ENCODE measurements at places on chromosomes 5 and 9.

- no peak for DNase-seq
These were observed 43.0 kb upstream of the FCN1 start for GRCh38 chr9:134960701-134961181.

GRCh38 chr9:88312045-88312444 lies 76.2 kb upstream of the SPIN1 start:
- no peak for DNase-seq

- DNase-seq: no peak
These were observed 59.6 kb upstream of the GRAMD2B start for GRCh38 chr5:126363658-126364057.

DNA sequence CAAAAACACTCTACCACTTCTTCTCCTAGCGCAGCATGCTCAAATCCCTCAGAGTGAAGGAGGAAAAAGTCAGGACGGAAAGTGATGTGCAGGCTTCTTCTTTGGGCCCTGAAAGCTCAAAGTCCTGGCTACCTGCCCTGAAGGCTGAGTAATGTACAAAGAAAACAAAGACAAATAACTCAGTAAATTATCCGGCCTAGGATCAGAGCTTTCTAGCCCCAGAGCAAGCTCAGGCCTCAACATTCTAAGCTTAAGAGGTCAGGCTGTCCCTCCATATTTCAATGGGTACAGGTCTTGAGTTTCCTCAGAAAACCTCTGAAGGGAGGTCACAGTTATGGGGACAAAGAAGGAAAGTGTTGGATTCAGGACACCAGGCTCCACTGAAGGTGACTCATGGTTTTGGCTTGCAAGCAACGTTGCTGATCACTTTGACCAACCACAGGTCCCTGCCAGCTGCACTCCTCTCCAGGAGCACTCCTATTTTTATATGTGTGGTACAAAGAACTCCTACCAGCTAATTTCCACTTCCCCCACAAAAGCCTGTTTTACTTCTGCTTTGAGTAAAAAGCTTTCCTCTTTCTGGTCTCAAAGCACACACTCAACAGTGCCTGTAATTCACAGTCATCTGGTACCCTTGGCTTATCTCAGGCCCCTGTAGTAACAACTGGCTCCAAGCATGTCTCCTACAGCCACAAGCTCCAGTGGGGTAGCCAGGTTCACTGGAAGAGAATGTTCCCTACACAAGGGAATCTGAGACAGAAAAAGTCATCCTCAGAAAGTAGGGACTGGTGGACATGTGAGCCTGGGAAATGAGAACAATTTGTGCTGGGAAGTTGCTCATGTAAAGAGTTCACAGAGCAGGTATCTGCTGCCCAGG lies 115.7 kb downstream of the UGCG start:
- DNase-seq: peak; percentile 28

DNA sequence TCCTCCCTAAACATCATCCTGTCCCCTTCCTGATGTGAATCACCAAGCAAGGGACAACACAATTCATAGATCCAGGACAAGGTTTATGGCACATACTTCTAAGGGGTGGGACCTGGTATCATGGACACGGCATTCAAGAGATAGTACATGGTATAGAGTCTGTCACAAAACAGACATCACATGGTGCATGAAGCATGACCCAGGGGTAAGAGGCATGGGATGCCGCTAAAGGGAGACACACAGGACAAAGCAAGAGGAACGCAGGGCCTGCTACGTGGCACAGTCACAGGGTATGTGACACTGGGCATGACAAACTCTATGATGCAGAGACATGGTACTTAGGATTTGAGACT lies 20.7 kb downstream of the GSN start:
- DNase-seq: peak; percentile 29

GRCh38 chr9:75432386-75432785 lies 344.1 kb downstream of the OSTF1 start:
- no peak for DNase-seq

GRCh38 chr5:164076556-164076955 lies 571.1 kb downstream of the MAT2B start:
- DNase-seq: no peak

GRCh38 chr5:115398719-115399118 lies 102.3 kb upstream of the CCDC112 start:
- DNase-seq: no peak

- DNase-seq: no peak
These were observed 3.2 kb downstream of the RBM18 start for GRCh38 chr9:122261469-122261881.

- peak; percentile 67 for DNase-seq
These were observed 3.4 kb downstream of the LMNB1 start for GRCh38 chr5:126780165-126780827.

DNA sequence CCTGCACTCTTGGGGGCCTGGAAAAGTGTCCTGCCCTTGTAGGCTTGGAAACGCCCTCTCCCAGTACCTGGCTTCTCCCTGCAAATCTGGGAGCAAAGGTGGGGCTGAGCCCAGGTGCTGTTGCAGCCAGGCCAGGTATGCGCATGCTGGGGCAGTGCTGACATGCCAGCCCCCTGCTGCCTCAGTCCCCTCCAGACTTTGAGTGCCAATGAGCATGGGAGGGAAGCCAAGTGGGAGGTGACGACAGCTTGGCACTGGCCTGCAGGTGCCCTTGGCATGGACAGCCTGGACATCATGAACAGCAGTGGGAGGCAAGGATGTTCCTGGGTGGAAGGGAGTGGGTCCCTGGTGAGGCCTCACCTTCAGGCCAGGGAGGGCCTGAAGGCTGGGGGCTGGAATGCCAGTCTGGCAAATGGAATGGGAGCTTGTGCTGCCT lies 1494.4 kb upstream of the NUDT12 start:
- DNase-seq: no peak

DNA sequence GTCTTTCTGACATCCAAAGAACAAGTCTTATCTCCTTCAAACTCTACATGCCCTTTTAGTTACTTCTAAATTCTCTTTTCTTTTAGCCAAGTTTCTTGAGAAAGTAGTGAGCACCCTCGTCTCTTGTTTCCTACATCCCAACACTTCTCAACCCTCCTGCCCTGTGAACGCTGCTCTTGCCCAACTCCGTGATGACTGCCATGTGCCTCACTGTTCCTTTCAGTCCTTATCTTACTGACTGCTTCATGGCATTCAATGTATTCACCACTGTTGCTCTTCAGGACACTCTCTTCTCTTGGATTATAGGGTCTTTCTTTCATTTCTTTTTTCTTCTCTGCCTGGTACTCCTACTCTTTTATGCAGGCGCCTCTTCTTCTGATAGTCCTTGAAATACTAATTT lies 14.8 kb downstream of the C9 start:
- no peak for DNase-seq

- no peak for DNase-seq
These were observed 3.0 kb downstream of the FRRS1L start for GRCh38 chr9:109164042-109164441.

DNA sequence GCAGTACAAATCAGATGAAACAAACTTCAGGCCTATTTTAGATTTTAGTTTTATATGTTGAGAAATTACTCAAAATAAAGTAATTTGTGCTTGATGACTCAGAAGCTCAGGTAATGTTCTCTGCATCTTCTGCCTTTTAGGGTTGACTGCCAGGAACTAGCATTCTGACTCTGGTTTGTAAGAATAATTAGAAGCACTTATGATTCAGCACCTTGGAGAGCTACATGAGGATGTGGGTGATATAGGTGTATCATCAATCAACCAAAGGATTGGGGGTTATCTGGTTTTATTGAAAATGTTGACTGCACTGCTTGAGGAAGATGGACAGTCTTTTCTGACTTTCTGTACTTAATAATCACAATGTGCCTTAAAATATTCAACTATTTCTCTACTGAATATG lies 118.7 kb upstream of the SGCD start:
- DNase-seq: no peak

GRCh38 chr9:34332076-34332964 lies 3.0 kb downstream of the NUDT2 start:
- DNase-seq: no peak

DNA sequence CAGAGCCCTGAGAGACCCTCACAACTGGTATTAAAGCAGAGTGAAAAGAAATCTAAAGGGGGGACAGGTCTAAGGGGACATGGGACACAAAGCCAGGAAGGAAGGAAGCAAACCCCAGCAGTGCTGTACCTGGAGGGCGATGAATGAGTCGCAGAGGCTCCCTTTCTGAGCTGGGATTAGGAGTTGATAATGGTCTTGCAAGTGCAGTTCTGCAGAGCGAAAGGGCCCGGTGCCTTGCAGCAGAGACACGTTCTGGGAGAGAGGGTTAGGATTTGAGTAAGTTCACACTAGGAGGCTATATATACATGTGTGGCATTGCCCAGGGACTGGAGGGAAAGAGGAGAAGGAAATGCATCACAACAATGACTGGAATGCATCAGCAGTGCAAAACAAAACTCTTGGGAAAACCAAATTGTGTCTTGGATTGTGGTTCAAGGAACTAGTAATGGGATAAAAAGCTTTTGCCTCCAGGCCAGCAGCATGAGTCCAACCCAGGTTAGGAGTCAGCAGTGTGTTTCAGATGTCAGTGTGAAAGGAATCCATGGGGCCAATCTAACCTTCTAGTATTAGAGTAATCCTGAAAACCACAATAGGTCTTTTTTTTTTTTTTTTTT lies 38.8 kb upstream of the LIFR start:
- DNase-seq: no peak

DNA sequence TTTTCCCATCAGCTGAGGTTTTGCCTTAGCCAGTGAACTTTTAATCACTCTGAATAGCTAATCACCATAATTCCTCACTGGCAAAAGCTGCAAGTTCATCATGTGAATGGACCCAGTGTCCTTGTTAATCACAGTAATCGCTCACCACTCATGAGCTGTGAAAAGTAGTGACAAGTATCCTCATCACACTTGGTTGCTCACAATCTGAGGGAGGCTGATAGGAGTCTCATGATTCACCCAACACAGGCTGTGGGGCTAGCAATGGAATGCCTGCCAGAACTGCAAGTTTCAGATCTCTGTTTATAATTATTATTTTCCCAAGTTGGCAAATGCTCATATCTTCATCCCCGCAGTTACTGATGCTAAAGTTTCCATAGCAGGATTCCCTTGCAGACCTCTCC lies 467.2 kb downstream of the KIF4B start:
- no peak for DNase-seq

DNA sequence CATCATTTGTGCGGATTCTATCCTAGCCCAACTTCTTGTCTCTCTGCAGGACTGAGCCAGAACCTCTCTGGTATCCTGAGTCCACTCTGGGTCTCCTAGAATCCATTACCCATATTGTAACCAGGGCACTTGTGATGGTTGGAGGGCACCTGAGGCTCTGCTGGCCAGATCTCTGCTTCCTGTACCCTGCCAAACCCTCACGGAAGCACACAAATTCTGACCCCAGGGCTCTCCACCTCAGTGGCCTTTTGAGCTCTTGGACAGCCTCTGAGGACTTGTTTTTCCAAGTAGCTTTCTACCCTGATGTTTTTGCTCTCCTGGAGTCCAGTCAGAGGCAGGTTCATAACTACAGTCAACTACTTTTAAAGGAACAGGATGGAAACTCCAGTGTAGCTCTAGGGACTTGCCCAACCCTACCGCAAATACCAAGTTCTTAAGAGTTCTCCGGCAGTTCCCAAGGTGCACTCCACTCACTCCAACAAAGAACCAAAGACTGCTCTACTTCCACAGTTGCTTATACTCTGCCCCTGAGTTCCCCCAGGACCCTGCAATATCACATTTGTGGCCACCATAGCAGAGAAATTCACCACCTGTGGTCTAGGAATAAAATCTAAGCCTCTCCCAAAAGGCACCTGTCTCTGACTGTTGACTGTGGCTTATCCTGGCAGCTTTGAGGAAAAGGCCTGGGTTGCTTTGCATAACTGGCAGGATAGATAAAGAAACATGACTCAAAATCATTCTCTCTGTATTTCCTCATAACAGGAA lies 9.6 kb downstream of the PIP5K1B start:
- DNase-seq: no peak

- no peak for DNase-seq
These were observed 38.8 kb downstream of the MRPL36 start for GRCh38 chr5:1760656-1761452.

GRCh38 chr5:130198927-130199326 lies 294.7 kb downstream of the CHSY3 start:
- DNase-seq: no peak

- no peak for DNase-seq
These were observed 234.6 kb downstream of the ZNF608 start for GRCh38 chr5:124511791-124512190.

DNA sequence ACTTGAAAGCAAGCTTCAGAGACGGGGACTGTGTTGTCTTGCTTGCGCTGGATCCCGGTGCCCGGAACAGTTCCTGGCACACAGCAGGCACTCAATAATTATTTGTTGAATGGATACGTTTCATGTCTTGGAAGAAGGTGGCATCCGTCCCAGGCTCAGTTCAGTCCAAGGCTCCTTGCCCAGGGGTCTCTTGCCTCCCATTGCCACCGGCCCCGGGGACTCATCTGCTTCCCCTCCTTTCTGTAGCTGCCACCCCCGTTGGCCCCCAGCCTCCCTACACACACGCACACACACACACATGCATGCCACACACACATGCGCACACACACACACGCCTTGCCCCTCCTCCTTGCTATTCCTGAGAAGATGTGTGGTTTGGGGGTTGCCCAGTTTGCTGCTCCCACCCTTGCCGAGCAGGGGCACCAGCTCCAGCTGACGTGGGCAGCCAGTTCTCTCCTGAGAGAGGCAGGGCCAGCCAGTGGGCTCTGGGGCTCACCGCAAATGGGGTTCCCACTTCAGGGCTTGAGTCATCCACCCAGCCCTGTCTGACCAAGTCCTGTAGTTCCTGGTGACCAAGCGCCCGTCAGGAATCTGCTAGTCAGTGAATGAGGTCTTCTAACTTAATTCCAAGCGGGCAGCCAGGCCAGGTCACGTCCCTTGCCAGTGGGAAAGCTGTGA lies 41.8 kb downstream of the HK3 start:
- no peak for DNase-seq

GRCh38 chr9:4324513-4324912 lies 24.6 kb upstream of the GLIS3 start:
- DNase-seq: no peak

- no peak for DNase-seq
These were observed 94.3 kb downstream of the TMEM167A start for GRCh38 chr5:82982846-82983245.

DNA sequence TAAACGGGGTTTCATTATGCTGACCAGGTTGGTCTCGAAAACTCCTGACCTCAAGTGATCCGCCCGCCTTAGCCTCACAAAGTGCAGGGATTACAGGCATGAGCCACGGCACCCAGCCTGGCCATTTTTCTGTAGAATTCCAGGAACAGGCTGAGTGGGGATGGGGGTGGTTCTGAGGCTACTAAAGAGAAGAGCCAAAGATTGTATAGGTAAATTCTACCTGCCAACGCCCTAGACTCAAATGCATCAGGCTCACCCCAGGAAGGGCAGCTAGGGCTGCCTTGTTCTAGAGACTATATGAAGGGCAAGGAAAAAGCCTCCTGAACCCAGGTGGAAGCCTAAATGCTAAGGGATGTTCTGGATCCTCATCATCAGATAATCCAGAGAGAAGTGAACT lies 1.6 kb upstream of the C5orf52 start:
- no peak for DNase-seq

DNA sequence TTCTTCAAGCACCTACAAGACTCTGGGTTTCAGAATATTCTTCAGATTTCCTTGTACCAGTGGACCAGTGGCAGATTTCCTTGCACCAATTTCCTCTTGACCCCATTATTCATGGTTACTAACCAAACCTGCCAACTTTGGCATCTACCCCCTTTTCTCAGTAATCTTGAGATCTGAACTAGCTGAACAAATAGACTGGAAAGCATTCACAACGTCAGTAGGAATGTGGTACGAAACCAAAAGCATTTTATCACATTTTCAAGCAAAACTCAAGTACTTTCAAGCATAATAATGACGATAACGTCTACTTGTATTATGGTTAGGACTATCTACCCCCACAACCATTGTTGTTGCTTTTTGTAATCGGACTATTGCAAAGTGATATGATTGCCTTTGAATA lies 1217.3 kb downstream of the PTPRD start:
- no peak for DNase-seq

Data from CD14-positive monocyte (primary cell).